ENCODE measurements at places on chromosomes 12 and 14.

- no peak for DNase-seq
Observed at GRCh38 chr12:75961878-75962277, 69.7 kb downstream of the PHLDA1 start.

DNA sequence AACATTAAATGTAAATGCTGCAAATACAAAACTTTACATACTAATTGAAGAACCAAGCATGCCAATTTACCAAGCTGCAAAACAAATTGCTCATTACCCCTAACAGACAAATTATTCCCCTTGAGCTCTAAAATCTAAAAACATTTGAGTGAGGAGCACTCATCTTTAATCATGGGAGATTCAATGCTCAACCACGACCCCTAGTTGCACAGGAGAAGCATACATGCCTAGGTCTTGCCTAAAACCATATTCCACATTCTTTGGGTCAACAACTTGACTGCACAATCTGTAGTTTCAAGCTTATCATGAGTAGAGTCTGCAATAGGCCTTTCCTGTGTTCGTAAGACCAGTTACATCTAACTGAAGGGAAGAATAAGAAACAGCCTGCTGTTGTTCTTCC, 69.7 kb downstream of the MGAT4C start:
- DNase-seq, result no peak

GRCh38 chr14:95064734-95065133, 92.6 kb downstream of the DICER1 start:
- DNase-seq, result no peak

- DNase-seq, result no peak
Observed at GRCh38 chr14:52860910-52861309, 69.5 kb upstream of the GNPNAT1 start.

DNA sequence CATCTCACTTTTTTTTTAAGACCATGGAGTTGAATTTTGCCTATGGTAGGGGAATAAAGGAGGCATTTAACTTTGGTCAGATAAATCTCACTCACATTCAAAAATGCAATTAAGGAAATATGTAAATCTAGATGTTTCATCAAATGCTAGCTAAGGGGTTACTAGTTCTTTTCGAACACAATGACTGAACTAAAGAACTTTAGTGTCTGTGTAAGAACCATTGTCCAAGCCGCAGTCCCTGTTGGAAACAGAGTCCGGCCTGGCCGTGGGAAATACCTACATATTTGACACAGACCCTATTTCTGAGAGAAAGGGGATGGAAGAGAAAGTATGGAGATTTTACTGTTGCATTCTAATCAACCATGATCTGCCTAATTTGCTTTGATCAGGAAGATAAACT, 17.4 kb downstream of the LGR5 start:
- DNase-seq, result no peak

DNA sequence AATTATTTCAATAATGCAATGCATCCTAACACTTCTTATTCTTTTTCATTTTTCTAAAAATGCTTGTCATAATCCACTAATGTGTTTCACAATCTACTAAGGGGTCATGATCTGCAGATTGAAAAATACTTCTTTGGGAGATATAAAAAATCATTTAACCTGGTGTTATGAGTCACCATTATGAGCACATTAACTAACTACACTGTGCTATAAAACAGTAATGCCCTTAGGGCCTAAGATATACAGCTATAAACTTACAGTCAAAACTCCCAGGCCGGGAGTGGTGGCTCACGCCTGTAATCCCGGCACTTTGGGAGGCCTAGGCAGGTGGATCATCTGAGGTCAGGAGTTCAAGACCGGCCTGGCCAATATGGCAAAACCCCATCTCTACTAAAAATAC, 14.2 kb downstream of the ATXN2 start:
- no peak for DNase-seq

DNA sequence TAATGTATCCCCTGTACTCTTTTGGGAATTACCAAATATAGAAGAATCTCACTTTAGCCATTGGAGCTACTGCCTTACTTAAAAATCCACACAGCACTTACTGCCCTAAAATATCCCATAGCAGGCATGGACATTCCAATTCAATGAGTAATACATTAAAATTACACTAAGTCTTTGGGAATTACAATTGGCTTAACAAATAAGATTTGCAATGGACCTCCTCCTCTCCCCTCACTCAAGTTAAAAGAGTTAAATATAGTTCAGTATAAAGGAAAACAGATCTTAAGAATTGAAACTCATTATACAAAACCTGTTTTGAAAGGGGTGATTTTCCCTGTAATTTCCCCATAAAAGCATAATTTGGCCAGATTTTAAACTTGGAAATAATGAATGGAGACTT, 477.1 kb downstream of the SLC16A7 start:
- DNase-seq, result peak; percentile 54

- peak; percentile 66 for DNase-seq
Observed at GRCh38 chr12:115383668-115384067, 699.7 kb upstream of the TBX3 start.

- peak; percentile 42 for DNase-seq
Observed at GRCh38 chr12:8860165-8860961, 37.9 kb downstream of the A2ML1 start.
